ENCODE measurements at places on chromosomes 4 and X.

GRCh38 chrX:130110379-130111219 is at the start of gene ELF4:
TSS of gene ELF4 (minus strand) at chrX:130110497. CDS start at chrX:130081330, 29,167 bp downstream.
- peak; percentile 85 for DNase-seq

DNA sequence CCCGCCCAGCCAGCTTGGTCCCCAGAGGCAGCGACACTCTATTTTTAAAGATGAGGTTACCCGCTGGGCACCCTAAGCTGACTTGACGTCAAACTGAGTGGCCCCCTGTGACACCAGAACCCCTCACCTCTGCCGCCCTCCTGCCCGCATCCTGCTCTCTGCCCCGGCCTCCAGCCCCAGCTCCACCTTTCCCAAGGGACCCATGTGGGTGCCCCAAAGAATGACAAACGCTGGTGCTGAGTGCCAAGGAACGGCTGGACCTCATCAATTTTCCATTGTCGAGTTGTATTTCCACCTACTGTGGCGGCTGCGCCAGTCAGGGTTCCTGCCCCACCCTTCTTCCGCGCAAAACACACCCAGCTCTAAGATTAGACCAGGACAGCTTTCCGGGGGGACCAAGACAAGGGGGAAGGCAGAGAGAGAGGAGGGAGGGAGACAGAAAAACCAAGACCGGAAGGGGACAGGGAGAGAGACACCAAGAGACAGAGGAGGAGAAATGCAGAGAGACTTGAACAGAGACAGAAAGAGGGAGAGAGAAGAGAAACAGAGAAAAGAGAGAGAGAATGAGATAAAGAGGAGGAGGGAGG is 2.0 kb downstream of the PRKX start:
- no peak for DNase-seq

- DNase-seq = no peak
Measured at GRCh38 chrX:34404386-34405070, 252.6 kb downstream of the TMEM47 start.

DNA sequence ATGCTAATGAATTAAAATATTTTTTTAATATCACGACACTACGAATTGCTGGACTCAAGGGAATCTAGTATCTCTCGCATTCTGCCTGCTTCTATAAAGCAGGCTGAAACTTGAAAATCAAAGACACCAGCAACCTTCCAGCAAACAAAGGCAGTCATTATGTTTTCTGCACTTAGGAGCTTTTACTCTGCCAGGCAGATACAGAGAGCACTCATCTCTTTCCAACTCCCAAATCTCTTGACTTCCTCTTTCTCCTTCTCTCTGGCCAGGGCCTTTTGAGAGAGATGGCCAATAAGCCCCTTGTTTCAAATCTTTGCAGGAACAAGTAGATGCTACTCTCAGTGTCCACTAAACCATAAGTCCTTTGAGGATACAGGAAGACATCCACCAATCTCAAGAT is 95.2 kb upstream of the KLF3 start:
- DNase-seq = no peak

- DNase-seq = no peak
Measured at GRCh38 chr4:135434936-135435335, 1233.3 kb upstream of the PABPC4L start.

DNA sequence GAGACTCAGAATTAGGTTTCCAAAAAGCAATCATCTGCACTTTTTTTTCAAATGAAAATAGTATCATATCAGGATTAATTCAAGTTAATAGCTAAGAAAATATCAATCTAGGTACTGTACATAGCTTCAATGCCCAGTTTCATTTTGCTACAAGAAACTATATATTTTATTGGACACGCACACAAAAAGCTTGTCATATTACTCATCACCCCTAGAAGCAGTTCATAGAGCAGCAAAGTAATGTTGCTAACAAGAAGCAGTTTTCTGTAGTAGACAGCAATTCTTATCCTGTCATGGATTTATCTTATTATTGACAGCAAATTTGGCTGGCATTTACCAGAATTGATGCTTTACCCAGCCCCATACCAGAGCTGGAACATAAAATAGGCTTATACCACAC is 52.3 kb upstream of the LSM6 start:
- no peak for DNase-seq

- DNase-seq = no peak
Measured at GRCh38 chrX:32370456-32371205, 840.7 kb downstream of the DMD start.

DNA sequence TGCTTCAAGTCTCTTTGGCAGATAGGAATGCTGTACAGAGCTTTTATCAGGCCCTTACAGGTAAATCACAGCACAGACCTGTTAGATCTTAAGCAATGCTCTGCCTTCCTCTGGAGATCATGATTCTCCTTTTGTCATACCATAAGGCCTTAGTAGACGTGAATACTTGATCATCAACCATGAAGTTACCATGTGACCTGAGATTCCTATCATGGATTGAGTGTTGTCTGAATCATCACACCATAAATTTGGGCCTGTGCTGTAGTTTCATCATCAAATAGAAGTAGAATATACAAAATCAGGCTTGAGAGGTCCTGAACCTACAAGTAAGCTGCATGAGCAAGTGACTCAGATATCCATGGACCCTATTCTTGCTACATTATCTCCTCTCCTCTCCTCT is 466.8 kb upstream of the INTU start:
- no peak for DNase-seq

DNA sequence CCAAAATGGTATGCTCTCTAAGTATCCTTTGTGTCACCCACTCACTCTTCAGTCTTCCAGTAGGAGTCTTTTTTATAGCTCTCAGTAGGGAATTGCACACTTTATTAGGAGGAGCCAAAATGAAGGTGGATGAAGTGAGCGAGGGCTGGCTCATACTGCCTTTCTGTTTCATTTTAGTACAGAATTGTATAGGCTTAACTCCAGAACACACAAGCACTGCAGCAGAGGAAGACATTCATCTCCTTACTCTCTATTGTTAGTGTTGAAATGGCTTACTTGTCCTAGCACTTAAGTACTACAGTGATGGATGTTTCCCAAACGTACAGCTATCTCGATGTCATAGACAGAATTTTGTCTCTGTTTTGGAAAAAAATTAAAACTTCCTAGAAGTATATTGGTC is 327.3 kb upstream of the ATOH1 start:
- no peak for DNase-seq

GRCh38 chrX:20665481-20665880 is 398.8 kb upstream of the RPS6KA3 start:
- no peak for DNase-seq

DNA sequence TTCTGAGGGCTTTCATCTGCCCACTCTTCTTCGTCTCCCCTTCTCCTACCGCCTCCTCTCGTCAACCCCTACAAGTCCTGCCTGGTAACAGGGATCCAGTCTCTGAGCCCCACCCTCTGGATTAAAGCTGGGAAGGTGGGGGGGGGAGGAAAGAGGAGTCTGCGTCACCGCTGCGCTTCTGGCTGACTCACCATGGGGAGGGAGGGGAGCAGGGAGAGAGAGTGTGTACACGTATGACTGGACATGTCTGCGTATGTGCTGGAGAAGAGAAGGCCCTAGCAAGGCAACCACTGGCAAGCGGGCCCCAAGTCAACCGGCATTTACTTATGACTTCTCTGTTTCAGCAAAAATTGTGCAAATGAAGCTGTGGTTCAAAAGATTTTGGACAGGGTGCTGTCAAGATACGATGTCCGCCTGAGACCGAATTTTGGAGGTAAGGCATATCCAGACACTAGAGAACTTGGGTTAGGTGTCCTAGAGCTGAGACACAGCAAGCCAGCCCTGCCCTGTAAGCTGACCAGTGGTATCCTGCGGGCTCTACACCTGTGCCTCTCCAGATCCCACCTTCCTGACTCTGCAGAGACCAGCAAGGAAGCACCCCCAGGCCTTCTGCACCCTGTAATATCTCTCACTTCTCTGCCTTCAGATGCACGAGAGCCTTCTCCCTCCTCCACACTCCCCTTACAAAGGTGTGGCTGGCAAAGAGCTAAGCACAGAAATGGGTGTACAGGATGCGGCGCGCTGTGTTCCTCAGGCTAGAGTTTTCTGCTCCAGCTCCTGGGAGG is 2.5 kb downstream of the GABRQ start:
- DNase-seq = no peak
